Stimulated activated CD8-positive, alpha-beta memory T cell treated with anti-CD3 and anti-CD28 coated beads, Interleukin-4, amount 100 ng/mL, for 4 hours (primary cell): ENCODE measurements at places on chromosomes 11 and 22.
A peak's percentile ranks its signal among the peaks of the same experiment; 100 is the strongest.

GRCh38 chr11:31824332-31824878 is 13.3 kb upstream of the PAX6 start:
- no peak for DNase-seq

GRCh38 chr11:110392056-110392455 is 37.7 kb upstream of the FDX1 start:
- no peak for DNase-seq

DNA sequence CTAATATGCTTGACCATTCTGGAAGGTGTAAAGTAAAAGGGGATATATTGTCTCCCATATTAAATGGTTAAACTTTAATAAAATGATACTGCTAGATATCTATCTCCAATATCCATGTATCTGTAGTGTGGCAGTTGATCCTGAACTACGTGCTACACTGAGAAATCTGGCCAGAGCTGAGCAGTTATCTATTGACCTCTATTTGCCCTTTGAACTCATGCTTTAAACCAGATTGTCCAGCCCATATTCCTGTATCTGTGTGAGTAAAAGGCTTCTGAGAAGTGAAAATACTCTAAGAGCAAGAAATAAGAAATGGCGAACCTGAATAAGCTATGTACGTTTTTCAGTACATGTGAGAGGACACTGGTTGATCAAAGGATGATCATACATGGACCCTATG is 39.0 kb upstream of the ANGPTL5 start:
- DNase-seq: no peak

- DNase-seq: peak; percentile 47
These were observed 27.3 kb downstream of the ARHGEF17 start for GRCh38 chr11:73335204-73335923.

DNA sequence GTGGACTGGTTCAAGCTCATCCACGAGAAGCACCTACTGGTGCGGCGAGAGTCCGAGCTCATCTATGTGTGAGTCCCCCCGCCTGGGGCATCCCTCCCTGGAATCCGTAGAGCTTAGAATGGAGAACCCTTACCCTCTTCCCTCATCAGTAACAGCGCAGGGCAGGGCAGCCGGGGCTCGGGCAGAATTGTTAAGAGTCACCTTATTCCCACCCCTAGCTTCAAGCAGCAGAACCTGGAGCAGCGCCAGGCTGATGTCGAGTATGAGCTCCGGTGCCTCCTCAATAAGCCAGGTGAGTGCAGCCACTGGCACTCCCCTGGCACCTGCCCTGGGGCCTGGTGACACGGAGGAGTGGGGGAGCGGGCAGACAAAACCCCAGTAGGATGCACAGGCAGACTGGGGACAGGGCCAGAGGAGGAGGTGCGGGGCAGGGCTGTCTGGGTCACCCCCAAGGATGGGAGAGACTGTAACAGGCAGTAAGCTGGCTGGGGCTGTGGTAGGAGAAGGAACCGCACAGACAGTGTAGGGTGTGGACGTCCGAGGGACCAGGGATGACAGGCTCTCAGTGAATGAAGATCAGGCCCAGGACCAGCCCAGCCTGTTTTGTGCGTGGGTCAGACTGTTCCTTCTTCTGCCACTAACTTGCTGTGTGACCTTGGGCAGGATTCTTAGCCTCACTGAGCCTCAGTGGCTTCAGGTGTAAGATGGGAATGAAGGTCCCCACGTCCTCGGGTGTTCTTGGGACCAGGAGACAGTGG is 20.4 kb downstream of the C22orf23 start:
- DNase-seq: no peak

GRCh38 chr11:65077451-65077850 is 6.4 kb downstream of the CDCA5 start:
- DNase-seq: no peak

- DNase-seq: no peak
These were observed 50.1 kb upstream of the WNT11 start for GRCh38 chr11:76256448-76256847.

GRCh38 chr11:61618978-61619377 is 38.1 kb upstream of the SYT7 start:
- DNase-seq: no peak

GRCh38 chr22:48112687-48113521 is 1350.5 kb downstream of the TBC1D22A start:
- no peak for DNase-seq

- DNase-seq: no peak
These were observed 97.3 kb downstream of the COMMD9 start for GRCh38 chr11:36191941-36192340.

DNA sequence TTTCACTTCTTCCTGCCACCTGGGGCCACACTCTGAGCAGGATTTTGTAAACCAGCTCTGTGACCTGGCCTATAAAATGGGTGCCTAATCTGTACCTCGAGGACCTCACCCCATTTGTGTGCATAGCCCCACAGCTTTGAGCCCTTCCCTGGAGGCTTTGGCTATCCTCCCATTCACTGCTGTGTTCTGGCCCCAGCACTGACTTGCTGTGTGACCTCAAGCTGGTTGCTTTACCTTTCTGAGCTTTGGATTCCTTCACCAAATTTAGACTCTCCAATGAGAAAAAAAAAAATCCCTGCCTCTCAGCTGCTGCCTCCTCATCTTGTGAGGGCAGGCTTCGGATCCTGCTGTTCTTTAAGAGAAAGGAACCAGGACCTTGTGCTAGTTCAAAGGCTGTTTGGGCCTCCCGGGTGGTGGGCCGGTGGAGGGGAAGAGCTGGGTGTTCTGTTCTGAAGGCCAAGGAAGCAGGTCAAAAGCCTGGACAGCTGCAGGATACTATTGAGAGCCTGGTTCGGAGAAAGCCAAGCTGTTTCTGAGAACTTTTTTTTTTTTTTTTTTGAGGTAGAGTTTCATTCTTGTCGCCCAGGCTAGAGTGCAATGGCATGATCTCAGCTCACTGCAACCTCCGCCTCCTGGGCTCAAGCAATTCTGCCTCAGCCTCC is 1.1 kb upstream of the PYGM start:
- DNase-seq: no peak

- DNase-seq: no peak
These were observed 528.7 kb downstream of the ETS1 start for GRCh38 chr11:128058580-128059208.

DNA sequence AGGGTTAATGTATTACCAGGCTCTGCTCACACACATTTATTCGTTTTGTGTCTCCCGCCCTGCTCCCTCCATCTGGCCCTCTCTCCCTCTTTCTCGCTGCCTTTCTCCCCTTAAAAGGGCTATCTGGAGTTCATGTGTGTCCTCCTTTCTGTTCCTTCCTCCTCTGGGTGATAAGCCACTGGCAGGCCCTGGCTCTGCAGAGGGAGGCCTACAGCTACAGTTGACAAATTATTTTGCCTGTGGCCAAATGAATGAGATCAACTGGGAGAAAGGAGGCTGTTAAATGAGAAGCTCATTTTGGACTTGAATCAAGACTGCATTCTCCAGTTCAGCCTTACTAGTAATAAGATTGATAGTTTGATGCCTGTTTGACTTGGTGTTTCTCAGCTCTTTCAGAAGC is 17.5 kb upstream of the OPCML start:
- DNase-seq: no peak

DNA sequence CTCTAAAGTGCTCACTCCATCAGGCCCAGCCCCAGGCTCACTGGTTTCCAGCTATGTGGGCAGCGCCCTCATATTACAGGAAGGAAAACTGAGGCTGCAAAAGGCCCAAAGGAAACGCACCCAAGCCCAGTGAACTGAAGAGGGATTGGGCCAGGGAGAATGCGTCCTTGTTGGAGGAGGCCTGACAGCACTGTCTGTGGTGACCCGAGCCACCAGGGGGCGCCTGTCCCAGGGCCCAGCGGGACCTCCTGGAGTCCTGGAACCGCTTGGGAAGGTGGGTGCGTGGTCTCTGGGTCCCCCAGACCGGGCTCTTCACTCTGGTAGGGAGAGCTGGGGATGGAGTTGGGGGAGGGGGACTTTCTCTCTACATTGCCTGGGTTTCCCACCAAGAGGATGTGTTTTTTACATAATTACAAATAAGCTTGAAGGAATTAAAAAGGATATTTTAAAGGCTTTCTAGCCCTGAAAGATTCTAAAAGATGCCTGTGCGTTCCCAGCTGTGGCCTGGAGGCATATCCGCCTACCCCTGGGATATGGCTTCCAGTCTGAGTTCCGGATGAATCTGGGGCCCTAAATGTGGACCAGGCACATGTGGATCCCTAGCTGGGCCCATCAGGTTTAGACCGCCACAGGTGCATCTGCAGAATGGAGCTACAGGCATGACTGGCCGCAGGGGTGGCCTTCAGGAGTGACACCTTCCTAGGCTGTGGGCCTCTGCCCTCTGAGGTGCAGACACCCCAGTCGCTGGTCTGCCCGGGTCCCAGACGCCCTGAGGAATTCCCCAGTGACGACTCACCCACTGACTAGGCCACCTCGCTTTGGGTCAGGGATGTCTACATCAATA is 4.2 kb downstream of the SPI1 start:
- peak; percentile 76 for DNase-seq

- peak; percentile 4 for DNase-seq
These were observed 29.8 kb upstream of the EED start for GRCh38 chr11:86214710-86215109.

DNA sequence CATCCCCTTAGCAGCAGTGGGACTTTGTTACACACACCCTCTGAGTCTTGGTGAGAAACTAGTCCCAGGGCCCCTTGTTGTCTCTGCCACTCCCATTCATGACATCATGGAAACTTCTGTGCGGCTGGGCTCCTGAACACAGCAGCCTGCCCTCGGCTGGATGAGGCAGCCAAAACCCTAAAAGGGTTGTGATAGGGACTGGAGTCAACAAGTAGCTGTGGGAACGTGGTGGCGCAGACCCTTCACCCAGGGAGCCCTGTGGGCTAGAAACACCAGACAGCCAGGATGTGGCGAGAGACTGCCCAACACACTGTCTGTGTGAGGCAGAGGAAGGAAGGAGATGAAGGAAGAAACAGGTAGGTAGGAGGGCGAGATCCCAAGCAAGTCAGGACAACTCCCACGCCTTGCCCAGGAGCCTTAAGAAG is 3.9 kb downstream of the CD3D start:
- peak; percentile 79 for DNase-seq

- no peak for DNase-seq
These were observed 36.9 kb downstream of the DGCR2 start for GRCh38 chr22:19085233-19085718.

- DNase-seq: no peak
These were observed 54.3 kb downstream of the BCL2L13 start for GRCh38 chr22:17692841-17693240.

GRCh38 chr11:121800731-121801393 is 315.2 kb downstream of the BLID start:
- DNase-seq: no peak

DNA sequence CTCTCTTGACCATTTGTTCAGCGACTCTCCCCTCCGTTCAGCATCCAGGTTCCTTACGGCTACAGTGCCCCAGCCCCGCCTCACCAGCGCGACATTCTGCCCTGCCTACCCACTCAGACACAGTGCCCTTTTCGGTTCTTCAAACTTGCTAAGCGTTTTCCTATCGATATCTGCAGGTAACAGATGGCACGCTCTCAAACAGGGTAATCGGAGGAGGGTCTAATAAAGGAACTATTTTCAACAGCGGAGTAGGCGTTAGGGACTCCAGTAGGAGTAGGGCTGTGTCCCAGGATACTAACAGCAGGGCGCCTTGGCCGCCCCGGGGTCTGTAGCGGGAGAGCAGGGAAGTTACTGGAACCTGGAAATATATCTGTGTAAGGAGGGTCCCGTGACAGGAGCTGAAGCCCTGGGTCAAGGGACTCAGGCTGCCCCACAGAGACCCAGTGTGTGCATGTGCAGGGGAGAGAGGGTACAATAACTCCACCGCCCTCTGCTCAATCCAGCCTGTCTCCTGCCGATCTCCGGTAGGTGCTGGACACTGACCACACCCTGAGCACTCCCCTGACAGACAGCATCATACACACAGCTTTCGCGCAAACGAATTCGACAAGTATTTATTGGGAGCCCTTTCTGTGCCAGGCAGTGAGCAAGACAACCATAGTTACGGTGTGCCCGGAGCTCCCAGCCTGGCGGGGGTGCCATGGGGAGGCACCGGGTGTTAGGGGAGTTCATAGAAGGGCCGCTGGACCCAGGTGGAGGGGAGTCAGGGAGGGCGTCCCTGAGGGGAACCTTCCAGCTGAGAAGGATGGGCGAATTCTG is 2.1 kb downstream of the KLHL35 start:
- no peak for DNase-seq

GRCh38 chr11:103842795-103843194 is 193.6 kb upstream of the DDI1 start:
- no peak for DNase-seq

GRCh38 chr11:47329987-47330931 is 22.2 kb downstream of the MYBPC3 start:
- no peak for DNase-seq

GRCh38 chr11:20397281-20397680 is 9.8 kb downstream of the PRMT3 start:
- no peak for DNase-seq

DNA sequence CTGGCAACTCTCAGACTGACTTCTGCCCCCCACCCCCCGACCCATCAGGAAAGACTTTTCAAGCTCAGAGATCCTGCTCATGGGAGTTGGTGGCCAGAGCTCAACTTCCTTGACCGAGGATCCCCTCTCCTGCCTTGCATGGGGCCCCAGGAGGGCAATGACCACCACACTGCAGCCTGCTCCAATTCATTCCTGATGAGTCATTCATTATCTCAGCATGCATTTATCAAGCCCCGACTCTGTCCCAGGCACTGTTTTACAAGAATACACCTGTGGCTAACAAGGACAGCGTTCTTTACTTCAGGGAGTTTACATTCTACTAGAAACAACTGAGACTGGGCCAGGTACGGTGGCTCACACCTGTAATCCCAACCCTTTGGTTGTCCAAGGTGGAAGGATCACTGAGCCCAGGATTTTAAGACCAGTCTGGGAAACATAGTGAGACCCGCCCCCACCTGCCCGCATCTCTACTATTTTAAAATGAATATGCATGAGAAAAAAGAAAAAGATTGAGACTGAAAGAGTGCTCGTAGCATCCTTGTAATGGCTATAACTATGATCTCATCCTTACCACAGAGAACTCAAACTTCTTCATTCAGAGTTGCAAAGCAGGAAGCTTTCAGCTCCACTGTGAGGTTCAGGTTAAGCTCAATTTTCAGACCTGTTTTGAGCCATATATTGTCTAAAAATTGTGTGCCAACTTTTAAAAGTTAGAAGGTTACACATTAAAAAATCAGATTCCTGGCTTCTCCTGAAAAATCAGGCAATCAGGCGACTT is 60.4 kb downstream of the FEZ1 start:
- no peak for DNase-seq

GRCh38 chr11:69368119-69368880 is 74.3 kb downstream of the MYEOV start:
- DNase-seq: no peak
